CD4-positive, alpha-beta T cell treated with Interleukin-15 for 4 hours (primary cell): ENCODE measurements at places on chromosomes 1 and 21.

DNA sequence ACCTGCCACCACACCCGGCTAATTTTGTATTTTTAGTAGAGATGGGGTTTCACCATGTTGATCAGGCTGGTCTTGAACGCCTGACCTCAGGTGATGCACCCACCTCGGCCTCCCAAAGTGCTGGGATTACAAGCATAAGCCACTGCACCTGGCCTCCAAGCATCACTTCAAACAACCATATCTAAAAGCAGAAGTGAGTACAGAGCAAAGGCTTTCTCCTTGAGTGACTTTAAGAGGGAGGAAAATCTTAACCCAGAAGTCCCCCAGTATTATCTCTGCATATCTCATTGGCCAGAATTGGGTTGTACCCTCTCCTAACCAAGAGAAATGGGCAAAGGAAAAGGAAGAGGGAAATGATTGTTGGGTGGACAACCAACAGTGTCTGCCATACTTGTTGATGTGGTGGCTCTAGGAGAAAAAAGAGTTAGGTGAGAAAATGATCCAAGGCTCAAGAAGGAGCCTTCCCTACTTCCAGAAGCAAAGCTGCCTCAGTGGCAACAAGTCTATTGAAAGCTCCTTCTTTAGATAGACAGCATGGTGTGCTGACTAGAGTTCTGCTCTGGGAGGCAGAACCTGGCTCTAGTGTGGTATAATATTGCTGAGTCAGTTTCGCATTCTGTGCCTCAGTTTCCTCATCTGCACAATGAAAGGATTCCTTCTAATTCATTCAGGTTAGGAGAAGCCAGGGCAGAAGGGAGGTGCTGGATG, 16.8 kb upstream of the FOXE3 start:
- no peak for DNase-seq

DNA sequence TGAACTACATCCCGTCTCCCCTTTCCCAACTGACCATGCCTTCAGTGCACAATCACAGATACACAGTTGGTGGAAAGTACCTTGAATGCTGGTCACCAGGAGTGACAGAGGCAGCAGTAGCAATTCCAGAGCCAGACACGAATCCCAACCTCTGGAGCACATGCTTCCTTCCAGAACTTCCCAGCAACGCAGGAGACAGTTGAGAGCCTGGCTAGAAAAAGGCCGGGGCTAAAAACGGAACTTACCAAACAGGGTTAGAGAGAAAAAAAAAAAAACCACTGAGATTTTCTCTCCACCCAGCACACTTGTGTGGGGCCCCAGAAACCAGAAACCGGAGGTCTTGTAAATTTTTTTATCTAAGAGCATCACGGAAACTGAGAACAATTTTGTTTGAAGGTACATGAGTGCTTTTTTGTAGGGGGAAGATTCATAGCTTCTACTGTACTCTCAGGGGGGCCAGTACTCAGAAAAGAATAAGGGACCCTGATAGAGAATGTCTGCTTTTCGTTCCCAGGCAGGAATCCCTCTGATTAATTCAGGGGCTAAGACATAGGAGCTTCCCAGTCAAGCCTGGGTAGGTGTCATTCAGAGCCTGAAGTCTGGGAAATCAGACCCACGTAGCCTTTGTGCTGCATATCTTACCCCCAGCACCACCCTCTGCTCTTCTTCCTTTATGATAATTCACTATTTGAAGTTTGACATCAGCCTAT, at the start of gene CD48:
CD48 (minus strand) TSS at position 221 of the 710 bp plus-strand sequence; CDS start at position 162, 59 bp downstream.
- peak; percentile 65 for DNase-seq

GRCh38 chr1:85220756-85221201, 20.0 kb upstream of the SYDE2 start:
- no peak for DNase-seq

GRCh38 chr1:62437273-62437940, 558 bp downstream of the USP1 start:
- peak; percentile 16 for DNase-seq

- DNase-seq = no peak
Measured at GRCh38 chr1:109785446-109786111, 21.9 kb upstream of the EPS8L3 start.

- DNase-seq = no peak
Measured at GRCh38 chr1:203462878-203463277, 12.7 kb upstream of the PRELP start.

- peak; percentile 59 for DNase-seq
Measured at GRCh38 chr1:200302192-200302920, 107.5 kb downstream of the ZNF281 start.
